ENCODE measurements at places on chromosomes 13 and 19. TPM values are rescaled to one million over a fixed set of nuclear protein-coding genes. Genes with fewer than 3 reads are reported as not detected.

The HCN2 gene
- under 0.01 TPM for total RNA-seq

DNA sequence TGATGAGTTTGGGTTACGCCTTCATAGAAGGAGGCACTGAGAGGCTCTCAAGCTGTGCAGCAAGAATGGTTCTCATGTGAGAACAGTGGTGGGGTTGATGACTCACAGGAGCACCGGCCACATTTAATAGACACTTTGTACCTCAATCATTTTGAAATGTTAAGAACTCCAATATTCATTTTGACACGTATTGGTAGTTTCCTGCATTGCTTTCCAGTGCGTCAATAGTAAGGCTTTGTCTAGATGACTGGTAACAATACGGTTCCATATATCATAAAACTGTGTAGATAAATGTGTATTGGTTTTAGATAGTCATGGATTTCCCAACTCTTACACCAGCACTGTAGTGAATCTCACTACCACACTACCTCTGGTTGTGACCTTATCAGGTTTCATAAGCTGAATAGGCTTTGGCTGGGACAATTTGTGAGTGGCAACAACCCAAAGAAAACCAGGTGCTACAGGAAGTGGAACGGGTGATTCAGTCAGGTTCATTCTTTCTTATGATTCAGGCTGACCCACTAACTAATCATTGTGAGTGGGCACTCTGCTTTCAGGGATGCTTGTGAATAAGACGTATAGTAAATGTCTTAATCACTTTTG is 362.6 kb downstream of the KLF5 start:
- DNase-seq = no peak

The ZNF497 gene
- 4.8 TPM for total RNA-seq

- no peak for DNase-seq
Observed at GRCh38 chr13:48235341-48236135, 2.5 kb downstream of the ITM2B start.

- no peak for DNase-seq
Observed at GRCh38 chr13:59360108-59360507, 803.6 kb downstream of the DIAPH3 start.

GRCh38 chr19:29882719-29883105 is 59.3 kb upstream of the URI1 start:
- DNase-seq = no peak

DNA sequence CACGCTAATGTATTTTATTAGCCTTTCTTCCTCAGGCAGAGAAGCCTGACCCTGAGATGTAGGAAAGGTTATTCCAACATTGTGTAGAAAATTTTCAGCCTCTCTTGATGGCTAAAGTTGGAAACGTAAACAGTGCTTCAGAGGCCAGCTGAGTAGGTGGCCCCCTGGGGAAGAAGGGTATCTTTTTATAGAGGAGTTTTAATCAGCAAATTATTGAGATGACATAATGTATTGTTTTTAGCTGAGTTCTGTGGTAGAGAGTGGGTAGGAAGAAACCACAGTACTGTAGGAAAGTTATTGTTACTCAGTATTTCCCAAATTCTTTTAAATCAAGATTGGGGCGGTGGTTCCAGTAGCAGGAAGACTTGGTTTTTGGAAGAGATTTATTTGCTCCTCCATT is 268.8 kb downstream of the DLEU7 start:
- no peak for DNase-seq

DNA sequence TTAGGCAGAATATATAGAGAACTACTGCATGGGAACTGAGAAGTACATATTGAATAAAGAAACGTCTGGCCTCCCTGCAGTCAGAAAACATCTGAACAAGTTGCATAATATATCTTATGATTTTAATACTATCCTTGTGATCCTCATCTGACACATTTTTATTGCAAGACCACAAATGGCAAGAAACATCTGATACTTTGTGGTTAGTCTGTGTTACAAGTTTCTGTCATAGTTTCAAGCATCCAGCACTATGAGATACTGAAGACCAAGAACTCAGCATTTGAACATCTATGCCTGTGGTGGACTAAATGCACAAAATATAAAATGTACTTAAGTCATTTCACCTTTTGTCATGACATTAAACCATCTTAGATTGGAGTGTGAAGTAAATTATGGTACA is 1175.8 kb upstream of the MIR17HG start:
- no peak for DNase-seq

The SPRYD7 gene
- total RNA-seq = 1.6 TPM

The FFAR2 gene
- 0.54 TPM for total RNA-seq

DNA sequence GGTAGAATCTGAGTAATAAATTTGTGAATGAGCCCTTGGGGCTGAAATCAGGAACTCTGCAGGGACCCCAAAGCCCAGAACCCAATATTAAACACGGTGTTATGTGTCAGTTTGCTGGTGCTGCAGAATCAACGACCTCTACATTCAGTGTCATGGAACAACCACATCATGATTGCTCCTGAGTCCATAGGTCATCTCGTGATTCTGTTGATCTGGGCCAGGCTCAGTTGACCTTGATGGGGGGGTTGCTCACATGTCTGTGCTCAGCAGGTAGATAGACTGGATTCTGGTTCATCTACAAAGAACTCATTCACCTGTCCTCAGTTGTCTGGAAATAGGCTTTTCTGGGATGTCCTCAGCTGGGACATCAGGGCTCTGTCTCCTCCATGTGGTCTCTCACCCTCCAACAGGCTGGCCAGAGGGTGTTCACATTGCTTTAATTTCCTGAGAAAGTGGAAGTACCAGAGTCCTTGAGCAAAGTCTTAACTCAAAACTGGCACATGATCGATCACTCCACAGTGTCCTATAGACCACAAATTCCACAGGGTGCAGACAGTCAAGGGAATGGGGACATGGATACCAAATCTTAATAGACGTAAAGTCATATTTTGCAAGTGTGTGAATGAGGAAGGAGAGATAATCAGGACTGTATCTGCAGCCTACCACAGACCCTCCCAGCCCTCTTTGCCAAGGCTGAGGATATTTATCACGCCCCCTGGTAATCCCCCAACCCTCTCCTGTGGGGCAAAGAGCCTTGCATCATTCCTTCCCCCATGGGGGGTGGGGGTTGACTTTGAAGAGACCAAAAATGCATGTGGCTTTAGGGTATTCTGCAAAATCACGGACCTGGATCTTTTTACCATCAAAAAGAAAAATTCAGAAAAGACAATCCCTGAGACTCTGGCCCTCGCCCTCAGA is 39.3 kb upstream of the IGFL1 start:
- no peak for DNase-seq

DNA sequence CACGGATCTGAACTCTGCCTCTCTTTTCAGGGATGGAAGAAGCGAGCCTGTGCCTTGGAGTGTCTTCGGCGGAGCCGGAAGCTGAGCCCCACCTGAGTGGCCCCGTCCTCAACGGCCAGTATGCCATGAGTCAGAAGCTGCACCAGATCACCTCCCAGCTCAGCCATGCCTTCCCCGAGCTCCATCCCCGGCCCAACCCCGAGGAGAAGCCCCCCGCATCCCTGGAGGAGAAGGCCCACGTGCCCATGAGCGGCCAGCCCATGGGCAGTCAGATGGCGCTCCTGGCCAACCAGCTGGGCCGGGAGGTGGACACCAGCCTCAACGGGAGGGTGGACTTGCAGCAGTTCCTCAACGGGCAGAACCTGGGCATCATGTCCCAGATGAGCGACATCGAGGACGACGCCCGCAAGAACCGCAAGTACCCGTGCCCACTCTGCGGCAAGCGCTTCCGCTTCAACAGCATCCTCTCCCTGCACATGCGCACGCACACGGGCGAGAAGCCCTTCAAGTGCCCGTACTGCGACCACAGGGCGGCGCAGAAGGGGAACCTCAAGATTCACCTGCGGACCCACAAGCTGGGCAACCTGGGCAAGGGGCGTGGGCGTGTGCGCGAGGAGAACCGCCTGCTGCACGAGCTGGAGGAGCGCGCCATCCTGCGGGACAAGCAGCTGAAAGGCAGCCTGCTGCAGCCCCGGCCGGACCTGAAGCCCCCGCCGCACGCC is 71.5 kb downstream of the ZNF536 start:
- DNase-seq = no peak

GRCh38 chr13:23855360-23855759 is 33.8 kb downstream of the MIPEP start:
- DNase-seq = no peak

The RPL18 gene
- 4,879 TPM for total RNA-seq
